ENCODE measurements at places on chromosomes 16 and 17.

GRCh38 chr17:66988069-66988798 lies 23.7 kb downstream of the CACNG4 start:
- no peak for DNase-seq

DNA sequence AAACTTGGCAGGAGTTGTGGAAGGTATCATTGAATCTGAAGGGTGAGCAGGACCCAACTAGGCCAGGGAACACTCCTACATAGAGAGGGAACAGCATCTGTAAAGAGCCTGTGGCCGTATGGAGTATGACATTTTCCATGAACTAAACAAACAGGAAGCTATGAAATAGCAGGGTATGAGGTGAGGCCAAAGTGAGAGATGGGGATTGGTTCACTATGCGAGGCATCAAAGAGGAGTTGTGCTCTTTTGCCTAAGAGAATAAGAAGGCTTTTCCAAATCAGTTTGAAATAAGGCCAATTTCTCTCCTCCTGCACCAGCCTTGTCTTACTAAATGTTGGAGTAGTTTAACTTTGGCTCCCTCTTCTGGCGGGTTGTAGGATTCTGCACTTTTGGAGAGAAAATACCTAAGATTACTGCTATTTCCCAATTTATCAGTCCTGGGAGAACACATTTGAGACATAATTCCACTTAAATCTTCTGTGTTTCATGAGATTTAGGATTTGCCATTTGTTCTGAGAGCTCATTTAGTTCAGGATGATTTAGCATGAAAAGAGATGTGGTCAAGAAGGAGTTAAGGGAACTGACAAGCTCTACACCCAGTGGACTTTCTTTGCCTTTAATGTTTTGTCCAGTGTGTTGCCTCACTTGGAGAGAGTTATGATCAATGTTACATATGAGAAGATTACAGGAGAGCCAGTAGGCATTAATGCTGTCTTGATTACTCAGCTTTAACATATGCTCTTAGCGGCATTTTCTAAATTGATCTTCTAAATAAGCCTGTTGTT lies 55.4 kb downstream of the TNRC6C start:
- peak; percentile 41 for DNase-seq

GRCh38 chr17:64920026-64920418 lies 744 bp upstream of the LRRC37A3 start:
- no peak for DNase-seq

- DNase-seq, result no peak
These were observed 37.1 kb upstream of the MGAT5B start for GRCh38 chr17:76830987-76831715.

DNA sequence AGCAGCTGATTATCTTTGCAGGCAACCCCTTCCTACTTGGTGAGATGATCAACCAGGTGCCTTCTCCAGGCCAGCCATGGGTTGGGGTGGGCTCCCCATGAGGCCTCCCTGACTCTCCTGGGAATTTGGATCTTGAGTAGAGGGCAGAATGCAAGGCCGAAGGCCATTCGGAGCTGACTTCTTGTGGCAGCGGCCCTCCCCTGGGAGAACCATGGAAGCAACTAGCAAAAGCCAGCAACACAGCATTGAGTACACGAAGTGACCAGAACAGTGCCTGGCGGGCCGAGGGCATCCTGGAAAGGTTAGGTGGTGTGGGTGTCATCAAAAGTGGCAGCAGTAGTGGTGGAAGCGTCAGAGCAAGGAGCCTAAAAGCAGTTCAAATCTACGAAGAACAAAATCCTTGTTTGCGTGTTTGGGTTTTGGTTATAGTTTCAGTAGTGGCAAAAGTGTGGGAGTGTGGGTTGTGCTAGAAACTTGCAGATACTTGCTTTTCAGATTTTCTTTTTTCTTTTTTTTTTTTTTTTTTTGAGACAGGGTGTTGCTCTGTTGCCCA lies 2.0 kb upstream of the ALDH3A1 start:
- no peak for DNase-seq

DNA sequence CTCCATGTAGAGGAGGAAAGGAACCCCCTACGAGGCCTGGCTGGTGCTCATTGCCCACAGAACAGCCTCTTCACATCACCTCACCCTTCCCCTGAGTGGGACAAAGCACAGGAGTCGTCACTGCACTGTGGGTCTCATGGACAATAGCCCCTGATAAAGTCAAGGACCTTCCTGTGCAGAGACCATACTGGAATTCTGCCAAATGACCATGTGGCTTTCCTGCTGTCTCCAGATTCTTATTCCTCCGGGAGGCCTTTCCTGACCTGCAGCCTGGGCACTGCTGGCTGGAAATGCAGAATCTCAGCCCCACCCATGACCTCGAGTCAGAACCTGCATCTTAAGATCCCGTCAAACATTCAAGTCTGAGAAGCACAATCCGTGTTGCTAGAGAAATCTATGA lies 60.5 kb upstream of the ERN1 start:
- no peak for DNase-seq

GRCh38 chr17:78133971-78134898 lies 3.7 kb downstream of the TMC8 start:
- no peak for DNase-seq

DNA sequence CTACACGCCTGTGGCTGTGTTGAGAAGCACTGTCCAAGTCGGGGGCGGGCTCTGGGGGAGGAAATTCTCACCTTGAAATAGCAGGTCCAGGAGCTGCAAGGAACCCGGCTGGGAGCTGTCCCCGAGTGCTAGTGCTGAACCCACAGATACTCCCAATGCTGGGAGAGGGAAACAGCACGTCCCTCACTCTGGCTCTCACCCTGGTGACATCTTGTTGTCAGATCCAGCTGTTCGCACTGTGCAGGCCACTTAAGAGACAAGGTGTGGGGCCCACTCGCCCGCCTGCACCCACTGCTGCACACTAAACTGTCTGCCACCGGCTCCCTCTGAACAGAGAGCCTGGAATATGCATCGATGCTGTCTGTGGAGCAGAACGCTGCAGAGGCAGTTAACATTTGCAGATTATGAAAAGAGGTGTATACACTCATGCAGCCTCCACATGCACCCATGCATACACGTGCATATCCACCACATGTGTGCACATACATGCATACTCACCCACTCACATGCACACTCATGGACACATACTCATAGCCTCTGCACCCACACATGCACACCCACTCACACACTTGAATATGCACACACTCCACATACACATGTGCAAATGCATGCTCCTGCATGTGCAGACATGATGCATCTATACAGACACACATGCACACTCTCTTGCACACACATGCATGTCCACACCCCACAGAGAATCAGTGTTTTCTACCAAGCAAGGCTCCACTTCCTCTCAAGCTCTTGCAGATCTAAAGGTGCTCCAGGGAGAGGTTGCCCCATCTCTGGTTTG lies 42.0 kb downstream of the MGAT5B start:
- DNase-seq, result no peak

- DNase-seq, result no peak
These were observed 8.1 kb downstream of the MEIOB start for GRCh38 chr16:1863681-1864460.

DNA sequence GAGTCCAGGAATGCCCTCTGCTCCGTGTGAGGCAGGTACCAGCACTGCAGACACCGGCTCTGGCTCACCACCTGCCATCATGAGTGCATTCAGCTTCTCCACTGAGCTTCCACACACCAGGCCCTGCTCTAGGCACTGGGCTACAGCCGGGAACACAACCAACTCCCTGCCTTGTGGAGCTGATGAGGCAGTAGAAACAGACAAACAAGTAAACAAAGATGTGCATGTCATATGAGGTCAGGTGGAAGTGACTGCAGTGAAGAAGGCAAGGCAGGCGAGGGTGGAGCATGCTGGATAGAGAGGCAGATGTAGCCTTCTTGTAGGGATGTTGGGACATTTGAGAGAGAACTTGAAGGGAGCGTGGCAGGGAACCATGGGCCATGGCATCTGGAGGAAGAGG lies 5.0 kb downstream of the NLRC5 start:
- DNase-seq, result no peak

DNA sequence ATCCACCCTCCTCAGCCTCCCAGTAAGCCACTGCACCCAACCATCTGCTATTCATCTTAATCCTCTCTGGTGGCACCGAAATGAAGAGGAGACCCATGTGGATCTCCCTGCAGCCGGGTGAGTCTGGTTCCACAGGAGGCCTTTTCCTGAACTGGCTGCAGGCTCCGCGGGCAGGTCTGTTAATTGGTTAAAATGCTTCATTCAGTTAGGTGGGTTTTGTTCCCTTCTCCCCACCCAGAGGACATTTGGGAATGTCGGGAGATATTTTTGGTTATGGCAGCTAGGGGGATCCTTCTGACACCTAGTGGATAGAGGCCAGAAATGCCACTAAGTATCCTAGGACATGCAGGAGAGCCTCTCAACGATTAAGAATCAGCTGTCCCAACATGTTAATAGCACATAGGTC lies 16.7 kb downstream of the C16orf54 start:
- DNase-seq, result no peak

DNA sequence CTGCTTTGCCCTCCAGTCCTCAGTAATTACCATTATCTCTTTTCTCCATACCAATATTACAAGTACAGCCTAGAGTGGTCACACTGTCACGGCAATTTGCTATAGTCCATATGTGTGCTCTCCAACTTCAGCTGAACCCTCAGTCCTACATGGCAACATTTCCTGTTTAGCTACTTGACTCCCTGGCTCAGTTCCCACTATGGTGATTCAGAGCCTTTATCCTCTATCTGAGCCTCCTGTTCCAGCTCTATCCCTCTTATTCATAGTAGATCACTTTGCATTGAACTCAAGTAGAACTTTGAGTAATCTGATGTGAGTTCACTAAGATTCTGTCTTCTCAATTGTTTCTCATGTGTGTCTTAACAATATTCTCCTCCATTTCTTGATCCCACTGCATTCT lies 43.7 kb upstream of the GOSR1 start:
- DNase-seq, result no peak

DNA sequence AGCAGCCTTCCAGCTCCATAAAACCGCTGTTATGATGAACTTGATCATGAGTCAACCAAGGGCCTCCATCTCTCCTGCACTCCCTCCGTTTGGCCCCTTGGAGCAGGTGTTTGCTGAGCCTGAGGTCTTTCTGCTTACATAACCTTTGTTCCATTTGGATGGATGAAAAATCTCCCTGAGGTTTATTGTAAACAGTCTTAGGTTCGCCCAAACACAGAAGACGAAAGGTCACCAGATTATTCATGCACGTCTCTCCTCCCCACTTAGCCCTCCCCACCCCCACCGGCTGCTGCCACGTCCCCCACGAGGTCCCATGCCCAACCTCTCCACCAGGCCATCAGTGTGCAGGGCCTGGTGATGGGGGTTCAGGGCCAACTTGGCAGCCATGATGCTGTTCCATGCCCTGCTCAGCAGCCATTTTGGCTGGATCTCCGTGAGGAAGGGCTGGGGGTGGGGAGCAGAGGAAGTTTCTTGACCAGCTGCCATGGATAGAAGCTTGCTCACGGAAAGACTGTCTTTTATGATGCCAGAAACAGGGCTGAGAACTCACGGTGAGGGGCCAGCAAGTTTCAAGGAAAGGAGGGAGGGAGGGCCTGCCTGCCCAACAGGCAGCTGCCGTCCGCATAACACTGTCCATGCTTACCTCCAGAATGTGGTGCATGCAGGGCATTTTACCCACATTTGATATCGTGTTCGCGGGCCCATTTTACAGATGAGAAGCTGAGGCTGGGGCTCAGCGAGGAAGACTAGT lies 47.8 kb upstream of the FOXF1 start:
- no peak for DNase-seq

DNA sequence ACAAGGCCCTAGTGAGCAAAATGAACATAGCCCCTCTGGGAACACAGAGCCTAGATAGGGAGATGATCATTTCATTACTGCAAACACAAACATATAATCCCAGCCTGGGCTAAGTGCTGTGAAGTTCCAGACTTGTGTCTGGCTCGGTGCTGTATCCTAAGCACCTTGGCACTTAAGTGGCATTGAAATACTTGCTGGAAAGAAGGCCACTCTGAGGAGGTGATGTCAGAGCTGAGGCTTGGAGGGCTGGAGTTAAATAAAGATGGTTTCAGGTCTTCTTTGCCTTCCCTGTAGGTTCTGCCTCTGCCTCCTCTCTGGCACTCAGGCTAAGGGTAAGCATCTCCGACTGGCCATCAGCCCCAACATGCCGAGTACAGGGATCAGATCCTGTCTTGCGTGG lies 2.4 kb upstream of the CACNA1G start:
- DNase-seq, result no peak

- DNase-seq, result peak; percentile 5
These were observed 7.7 kb upstream of the RBFOX3 start for GRCh38 chr17:79618383-79619067.

DNA sequence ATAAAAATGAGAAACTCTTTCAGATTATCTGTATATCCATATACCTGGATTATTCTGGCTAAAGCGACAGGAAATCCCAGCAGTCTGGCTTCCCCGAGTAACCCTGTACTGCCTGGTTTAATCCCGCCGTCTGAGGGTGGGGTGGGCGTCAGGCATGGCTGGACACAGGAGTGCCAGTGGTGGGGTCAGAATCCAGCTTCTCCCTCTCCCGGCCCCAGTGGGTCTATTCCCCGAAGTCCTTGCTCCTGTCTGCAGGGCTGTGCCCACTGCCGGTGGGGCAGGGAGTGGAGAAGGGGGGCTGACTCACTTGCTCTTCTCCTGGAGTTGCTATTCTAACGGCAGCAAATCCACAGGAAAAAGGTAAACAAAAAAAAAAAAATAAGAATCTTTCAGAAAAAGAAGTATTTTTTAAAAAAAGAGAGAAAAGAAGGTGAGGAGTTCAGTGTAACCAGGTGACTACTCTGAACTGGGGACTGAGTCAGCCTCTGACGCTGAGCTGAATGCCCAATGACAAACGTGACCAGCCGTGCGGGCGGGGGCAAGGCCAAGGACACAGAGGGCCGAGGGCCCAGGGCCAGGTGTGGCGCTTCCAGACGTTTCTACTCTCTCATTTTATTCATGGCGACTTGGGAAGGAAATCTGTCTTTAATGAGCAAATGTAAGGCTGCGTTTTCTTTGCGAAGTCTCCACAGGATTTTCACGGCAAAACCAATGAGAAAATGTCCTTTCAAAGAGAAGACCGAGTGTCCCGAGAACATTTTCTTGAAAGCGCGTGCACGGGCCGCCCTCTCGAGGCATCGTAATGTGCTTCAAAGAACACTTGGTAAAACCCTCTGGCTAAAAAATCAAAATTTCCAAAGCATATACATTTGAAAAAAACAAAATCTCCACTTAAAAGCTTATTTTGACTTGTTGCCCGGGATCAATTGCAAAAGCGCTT lies 20.2 kb downstream of the FOXF1 start:
- DNase-seq, result no peak

DNA sequence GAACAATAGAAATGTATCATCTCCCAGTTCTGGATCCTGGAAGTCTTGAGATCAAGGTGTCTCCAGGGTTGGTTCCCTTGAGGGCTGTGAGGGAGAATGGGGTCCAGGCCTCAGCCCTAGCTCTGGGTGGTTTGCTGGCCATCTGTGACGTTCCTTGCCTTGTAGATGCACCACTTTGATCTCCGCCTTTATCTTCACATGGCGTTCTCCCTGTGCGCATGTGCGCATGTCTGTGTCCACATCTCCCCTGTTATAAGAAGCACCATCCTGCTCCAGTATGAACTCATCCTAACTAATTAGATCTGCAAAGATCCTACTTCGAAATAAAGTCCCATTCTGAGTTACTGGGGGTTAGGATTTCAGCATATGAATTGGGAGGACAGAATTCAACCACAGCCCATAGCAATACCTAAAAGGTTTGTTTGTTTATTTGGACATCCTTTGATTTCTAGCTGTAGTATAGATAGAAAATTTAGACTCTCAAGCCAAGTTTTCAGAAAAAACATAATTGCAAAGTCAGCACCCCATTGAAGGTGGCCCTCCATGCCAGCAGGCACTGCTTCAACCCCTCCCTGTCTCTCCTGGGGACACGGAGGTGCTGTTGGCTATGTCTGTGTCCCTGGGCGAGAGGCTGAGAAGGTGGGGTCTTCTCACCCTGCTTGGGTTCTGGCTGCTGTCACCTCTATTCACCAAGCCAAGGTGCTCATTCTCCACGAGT lies 2.8 kb upstream of the TMEM238L start:
- DNase-seq, result no peak

Data from NCI-H187 treated with DMSO at 0.1 percent for 48 hours (cell line).